ENCODE measurements at places on chromosomes 11 and 22.

GRCh38 chr11:88293931-88294330, 43.6 kb downstream of the CTSC start:
- DNase-seq, result peak; percentile 28

GRCh38 chr22:25068707-25069106, 116.2 kb downstream of the KIAA1671 start:
- DNase-seq, result no peak

DNA sequence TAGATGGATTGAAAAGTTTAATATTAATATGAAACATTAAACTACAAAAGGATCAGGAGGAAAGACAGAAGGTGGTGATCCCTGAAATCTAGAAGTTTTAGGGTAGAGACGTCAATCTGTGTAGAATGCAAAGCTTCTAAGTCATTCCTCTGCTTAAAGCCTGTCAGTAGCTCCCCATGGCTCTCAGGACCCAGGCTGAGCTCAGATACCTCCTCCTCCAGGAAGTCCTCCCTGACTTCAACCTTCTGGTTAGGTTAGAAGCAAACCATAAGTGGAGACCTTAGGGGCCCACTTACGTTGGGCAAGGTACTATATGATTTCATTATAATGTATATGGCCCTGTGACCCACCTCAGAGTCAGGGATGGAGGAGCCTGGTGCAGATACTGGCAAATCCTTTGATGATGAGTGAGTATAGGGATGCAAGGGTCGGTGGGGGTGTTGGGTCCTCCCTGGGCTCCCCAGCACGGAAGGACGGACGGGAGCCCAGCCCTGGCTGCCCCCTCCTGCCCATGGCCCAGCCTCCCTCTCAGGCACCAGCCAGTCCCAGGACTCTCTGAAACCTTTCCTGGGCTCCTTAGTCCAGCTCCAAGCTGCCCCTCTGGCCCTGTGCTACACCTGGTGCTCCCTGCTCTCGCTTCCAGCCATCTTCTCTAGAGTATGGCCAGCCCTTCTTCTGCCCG, 3.2 kb upstream of the PPP6R3 start:
- DNase-seq, result no peak

- DNase-seq, result no peak
These were observed 12.3 kb downstream of the BLID start for GRCh38 chr11:122103726-122104125.

- DNase-seq, result no peak
These were observed 101.8 kb downstream of the PHF21B start for GRCh38 chr22:44907765-44908737.

DNA sequence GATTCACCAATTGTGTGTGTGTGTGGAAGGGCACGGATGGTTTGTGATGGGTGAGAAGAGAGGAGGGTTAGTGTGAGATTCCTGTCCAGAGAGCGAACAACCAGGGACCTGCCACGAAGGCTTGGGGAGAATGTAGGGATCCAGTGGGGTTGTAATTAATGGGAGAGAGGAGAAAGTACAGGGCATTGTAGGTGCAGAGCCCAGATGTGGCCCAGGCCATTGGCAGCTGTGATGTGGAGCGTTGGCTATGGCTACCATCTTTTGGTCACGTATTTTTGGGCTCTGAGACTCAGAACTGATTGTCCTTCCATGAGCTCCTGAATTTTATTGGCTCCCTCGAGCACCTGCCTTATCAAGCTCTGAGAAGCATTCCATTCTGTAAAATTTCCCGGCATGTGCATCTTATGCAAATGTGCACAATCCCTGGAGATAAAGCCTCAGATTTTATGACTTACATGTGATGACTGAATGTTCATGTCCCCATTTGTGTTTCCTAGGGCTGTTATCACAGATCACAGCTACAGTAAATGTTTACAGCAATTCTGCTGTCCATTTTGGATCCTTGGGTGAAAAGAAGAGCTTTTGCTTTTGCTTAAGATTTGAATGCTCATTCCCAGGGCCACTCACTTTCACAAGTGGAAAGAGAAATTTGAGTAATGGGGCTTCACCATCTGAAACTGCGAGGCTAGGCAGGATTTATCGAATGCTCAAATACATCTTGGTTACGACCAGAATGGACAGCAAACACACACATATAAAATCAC, 33.1 kb downstream of the SLC5A1 start:
- no peak for DNase-seq

GRCh38 chr11:61056571-61056970, 45.7 kb upstream of the CD5 start:
- DNase-seq, result no peak

DNA sequence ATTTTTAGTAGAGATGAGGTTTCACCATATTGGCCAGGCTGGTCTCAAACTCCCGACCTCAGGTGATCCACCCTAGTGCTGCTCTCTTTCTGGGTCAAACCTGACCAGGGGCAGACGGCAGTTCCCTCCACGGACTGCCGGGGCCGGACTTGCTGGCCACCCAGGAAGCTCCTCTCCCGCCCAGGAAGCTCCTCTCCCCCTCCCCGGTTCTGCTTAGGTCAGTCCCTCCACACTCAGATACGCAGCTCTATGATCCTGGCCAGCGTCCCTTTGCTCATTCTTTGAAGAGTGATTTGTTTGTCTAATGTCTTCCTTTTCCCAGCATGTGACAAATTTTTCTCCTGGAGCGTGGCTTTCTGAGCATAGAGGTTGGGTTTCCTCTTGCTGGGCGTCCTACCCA, 125.3 kb upstream of the B3GAT1 start:
- no peak for DNase-seq

DNA sequence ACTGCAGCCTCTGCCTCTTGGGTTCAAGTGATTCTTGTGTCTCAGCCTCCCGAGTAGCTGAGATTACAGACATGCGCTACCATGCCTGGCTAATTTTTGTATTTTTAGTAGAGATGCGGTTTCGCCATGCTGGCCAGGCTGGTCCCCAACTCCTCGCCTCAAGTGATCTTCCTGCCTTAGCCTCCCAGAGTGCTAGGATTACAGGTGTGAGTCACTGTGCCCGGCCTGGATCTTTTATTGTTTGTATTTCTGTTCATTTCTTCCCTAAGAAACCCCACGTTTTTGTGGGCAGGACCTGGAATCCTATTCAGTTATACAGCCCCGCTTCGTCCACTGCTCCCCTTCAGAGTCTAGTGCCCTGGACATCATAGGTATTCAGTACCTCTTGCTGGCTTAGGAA, 28.7 kb downstream of the ZBTB16 start:
- no peak for DNase-seq

GRCh38 chr22:37243402-37244113, 511 bp downstream of the RAC2 start:
- DNase-seq, result no peak

GRCh38 chr22:38171927-38172831, 9.5 kb downstream of the PLA2G6 start:
- no peak for DNase-seq

GRCh38 chr22:42376711-42377554, 55.3 kb downstream of the NFAM1 start:
- no peak for DNase-seq

DNA sequence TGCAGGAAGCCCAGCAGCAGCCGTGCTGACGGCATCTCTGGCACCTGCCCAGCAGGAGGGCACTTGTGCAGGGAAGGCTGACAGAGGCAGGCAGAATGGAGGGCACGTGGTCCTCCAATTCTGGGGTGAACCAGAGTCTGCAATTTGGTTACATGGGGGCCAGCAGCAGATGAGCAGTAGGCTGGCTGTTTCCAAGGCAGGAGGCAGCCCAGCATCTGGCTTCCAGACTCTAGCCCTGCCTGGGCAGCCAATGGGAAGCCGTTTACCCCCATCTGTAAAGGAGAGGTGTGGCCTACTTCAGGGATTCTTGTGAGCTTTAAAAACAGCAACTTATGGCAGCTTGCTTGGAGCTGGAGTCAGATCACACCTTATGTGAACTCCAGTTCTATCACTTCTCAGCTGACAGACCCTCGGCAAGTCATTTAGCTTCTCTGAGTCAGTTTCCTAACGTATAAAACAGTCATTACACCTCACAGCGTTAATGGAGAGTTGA, 27.9 kb upstream of the RASL10A start:
- no peak for DNase-seq

GRCh38 chr11:34585735-34586487, 35.0 kb upstream of the EHF start:
- peak; percentile 28 for DNase-seq

DNA sequence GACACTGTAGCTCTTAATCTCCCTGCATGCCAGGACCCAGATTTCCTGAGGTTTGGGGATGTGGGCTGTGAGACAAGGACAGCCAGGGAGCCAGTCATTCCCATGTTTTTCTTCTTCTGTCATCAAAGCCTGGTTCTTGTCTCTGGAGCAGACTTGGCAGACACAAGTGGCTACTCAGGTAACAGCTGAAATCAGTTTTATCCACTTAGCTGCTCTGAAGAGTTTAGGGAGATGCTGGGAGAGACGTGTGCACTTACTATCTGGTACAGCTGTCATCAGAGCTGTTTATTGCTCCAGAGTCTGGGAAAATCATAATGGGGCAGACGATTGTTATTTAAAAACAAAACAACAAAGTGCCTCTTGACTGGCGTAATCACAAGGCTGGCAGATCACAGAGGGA, 56.6 kb downstream of the CSNK2A3 start:
- DNase-seq, result no peak

DNA sequence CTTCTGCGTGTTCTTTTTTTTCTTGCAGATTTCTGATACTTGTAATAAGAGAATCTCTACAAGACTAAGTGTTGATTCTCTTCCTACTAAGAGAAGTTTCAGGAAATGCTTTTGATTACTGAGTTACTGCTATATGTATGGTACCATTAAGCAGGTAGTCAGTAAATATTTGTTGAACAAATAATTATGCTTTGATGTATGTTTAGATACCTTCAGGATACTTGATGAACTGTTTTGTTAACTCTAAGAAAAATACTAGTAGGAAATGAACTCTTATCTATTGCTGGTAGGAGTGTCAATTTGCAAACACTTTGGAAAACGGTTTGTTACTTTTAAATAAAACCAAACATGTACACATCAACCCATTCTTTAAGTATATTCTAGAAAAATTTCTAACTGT, 90.6 kb downstream of the TMEM135 start:
- no peak for DNase-seq

- no peak for DNase-seq
These were observed 522.6 kb downstream of the MN1 start for GRCh38 chr22:27278946-27279345.

GRCh38 chr22:41286639-41287091, 678 bp upstream of the RANGAP1 start:
- DNase-seq, result peak; percentile 55
